ENCODE measurements at places on chromosomes 1 and 21.

- DNase-seq = no peak
Observed at GRCh38 chr1:30807318-30808066, 49.9 kb upstream of the LAPTM5 start.

DNA sequence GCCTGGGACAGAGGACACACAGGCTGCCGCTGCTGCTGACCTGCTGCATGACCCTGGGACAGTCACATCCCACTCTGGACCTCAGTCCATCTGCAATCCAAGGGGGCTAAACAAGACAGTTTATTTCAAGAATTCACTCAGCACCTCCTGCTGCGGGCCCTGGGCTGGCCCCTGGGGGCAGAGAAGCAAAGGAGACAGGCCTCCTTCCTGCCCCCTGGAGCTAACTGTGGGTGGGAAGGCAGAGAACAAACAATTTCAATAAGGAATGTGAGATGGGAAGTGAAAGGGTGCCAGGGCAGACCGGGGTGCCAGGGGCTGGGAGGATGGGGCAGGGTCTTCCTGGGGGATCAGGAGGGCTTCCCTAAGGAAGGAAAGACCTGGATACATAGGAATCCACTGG lies 60.0 kb downstream of the TAS1R2 start:
- DNase-seq = no peak

GRCh38 chr21:45376459-45377324 lies 28.3 kb upstream of the COL18A1 start:
- DNase-seq = no peak

DNA sequence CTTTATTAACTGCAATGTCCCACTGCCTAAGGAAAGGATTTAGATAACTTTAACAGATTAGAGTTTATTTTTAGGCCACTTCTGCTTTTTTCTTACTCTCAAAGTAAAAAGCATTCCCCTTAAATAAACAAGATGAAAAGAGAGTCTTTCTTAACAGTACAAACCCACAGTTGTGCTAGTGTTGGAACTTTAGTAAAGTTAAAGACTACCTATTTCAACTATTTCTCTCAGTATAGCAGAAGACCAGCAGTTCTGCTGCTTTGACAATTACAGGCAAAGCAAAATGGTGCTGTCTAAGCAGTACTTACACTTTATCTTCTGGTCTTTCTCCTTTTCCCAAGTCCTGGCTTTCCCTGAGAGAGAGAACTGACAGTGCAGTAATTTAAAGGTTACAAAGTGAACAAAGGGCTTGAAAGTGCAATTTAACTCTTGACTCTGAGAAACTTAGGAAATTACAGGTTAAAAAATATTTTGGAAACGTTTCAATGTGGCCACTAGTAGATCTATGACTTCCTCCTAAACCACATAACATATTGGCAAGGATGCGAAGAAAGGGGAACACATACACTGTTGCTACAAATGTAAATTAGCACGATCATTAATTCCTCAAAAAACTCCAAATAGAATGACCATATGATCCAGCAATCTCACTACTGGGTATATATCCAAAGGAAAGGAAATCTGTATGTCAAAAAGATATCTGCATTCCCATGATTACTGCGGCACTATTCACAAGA lies 135.4 kb upstream of the POGK start:
- no peak for DNase-seq

DNA sequence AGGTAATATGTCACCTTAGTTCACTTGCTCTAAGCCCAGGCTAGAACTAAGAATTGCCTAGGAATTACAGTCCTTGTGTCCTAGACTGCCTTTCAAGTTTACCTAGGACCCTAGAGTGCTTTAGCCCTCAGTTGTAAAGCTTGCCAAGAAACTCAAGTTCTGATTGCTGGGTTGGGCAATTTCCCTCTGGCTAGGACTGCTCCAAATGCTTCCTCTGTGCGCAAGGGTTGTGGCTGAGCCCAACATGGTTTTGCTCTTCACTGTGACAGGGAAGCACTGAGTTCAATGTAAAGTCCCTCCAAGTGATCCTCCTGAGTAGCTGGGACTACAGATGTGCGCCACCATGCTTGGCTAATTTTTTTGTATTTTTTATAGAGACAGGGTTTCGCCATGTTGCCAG lies 102.3 kb upstream of the NEK7 start:
- no peak for DNase-seq

DNA sequence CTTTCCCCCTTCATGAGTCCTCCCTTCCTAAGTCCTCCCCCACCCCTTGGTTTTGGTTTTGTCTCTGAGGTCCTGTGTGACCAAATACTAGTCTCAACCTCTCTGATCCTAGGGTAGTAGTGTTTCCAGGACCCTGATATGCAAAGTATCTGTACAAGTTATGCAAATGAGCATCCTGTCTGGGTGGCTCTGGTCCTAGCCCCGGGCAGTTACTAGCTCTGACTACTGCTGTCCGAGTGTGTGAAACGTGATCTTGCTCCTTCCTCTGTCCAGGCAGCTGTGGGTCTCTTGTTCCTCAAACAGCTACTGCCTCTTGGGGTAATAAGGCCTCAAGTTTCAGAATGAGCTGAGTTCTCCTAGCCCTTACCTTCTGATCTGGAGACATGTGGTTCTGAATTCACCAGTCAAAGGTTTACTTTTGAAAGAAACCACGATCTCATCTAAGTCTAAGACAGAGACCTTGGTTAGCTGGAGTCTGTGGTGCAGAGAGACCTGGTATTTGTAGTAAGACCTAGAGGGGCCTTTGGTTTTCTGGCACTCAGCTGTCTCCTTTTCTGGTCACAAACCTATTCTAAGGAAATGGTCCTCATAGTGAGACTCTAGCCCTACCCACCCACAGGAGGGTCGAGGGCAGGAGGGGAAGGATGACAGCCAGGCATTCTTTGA lies 31.0 kb upstream of the IL19 start:
- peak; percentile 34 for DNase-seq

GRCh38 chr1:109198043-109198695 lies 15.5 kb upstream of the SARS1 start:
- DNase-seq = no peak

DNA sequence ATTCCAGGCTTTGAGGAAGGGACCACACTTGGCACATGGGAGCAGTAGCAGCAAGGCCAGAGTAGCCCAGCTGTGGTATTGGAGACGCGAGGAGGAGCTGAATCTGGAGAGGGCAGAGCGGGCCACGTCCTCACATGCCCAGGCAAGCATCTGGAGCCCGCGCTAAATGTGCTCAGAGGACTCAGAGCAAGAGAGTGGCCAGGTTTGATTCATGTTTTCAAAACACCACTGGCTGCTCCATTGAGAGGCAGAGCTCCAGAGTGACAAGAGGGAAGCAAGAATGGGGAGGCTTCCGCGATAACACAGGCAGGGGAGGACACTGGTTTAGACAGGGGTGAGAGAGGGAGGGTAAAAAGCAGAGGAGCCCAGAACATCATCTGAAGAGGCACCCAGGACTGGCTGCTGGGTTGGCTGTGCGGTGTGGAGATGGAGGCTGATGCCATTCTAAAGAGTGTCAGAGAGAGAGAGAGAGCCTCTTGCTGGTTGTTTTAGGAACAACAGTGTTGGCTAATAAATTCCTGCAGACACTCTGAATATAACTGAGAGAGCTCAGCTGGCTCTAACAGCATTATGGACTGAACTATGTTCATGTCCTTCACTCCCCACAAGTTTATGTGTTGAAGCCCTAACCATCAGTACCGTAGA lies 32.3 kb downstream of the RCAN1 start:
- peak; percentile 9 for DNase-seq

GRCh38 chr1:19273106-19273843 lies 15.3 kb downstream of the AKR7A3 start:
- no peak for DNase-seq

DNA sequence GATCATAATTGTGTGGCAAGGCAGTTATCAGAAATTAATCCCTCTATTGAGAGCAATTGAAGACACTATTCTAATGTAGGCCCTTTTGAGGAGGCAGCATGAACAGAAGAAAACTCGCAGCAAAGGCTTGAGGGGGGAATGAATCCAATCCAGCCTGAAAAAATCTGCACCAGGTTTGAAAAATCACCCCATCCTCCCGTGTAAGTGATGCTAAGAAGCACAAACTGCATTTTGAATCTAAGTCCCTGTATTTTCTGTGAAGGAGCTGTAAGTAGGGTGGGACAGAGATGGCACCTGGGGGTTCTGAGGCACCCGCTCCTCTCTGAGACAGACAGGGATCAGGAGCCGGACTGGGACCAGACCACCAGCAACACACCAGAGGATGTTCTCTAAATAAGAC lies at the start of gene CRB1:
TSS of gene CRB1 (plus strand) at position 241 of the 400 bp plus-strand sequence. CDS start 161 bp downstream, outside the sequence.
- DNase-seq = no peak

DNA sequence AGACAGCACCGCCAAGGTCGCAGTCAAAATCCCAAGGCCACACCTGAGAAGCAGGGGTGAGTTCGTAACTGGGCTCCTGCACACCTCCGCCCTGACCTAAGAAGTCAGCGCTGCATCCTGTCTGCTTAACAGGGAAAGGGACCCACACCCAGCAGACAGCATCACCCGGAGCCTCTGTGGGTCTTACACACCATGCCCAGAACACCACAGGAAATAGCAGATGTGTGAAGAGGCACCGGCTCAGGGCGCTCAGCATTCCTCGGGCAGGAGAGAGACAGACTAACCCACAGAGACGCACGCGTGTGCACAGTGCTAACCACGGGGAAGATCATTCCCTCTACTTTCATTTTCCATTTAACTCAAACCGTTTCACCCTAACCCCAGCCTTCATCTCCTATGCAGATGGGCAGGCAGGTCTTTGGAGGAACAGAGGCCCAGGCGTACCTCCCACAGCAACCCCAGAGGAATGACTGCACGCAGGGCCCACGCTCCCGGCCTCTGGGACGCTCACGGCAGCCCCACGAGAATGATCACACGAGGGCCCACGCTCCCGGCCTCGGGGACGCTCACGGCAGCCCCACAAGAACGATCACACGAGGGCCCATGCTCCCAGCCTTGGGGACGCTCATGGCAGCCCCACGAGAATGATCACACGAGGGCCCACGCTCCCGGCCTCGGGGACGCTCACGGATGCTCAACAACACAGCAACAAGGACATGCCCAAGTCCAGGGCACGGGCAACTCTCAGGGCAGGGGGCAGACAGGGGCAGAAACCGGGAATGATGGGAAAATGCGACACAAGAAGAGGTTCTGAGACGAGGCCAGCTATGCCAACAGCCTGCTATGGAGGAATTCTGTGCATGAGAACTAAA lies 20.9 kb downstream of the POFUT2 start:
- DNase-seq = peak; percentile 50

GRCh38 chr1:172421974-172422604 lies 1.6 kb downstream of the C1orf105 start:
- DNase-seq = no peak

- DNase-seq = no peak
Observed at GRCh38 chr1:180815188-180815587, 97.5 kb upstream of the KIAA1614 start.

DNA sequence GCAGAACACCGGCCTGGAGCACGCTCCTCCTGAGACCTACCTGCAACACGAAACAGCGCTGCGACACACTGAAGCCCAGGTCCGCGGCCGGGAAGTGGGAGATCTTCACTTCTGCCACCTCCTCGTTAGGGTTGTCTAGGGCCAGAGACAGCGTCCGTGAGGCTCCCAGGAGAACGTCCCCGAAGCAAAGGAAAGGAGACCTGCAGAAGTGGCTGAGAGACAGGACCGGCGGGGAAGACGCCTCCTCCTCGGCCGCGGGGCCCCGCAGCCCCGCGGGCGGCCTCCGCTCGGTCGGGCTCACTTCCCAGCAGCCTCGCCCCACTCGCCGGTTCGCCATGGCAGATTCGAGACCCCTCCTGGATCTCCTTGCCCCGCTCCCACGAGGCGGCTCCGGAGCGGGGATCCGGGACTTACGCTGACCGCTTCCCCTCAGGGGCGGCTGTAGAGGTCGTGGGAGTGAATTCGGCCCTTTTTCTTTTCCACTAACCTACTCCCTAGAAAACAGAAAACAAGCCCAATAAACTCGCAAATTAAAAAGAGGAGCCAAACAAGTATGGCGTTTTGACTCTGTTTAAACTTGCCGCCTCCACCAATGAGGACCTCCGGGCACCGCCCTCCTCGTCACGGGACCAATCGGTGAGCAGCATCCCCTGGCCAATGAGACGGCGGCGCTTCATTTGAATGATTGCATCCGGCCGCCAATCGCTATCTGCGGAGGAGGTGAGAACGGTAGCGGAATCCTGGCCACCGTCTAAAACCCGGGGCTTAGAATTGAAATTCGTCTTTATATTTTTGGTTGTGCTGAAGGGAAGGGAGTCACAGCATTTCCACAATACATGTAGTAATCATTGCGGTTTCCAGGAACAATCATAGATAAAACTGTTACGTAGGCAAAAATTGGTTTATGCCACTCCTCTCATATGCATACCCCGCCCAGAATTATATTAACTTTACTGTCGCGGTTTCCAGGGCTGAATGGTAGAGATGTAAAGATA lies at the start of gene ASPM:
TSS of gene ASPM (minus strand) at position 569 of the 995 bp plus-strand sequence. CDS start at position 337, 232 bp downstream.
- DNase-seq = peak; percentile 94

GRCh38 chr1:154683820-154684219 lies 75.8 kb upstream of the ADAR start:
- DNase-seq = no peak

DNA sequence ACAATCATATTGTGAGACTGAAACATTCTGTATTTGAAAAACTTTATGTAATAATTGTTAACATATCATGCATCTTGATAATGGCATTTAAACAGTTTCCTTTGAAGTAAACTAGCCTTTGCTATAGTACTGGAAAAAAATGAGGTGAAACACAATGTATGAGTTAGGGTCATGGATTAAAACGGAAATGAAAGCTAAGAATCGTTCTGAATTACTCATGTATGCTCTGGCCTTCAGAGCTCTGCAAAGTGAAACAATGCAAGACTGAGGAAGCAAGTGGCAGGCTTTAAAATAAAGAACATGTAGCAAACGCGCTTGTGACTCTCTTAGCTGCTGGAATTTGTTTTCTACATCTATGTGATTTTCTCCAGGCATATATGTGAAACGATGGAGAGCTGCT lies 317.1 kb downstream of the DPYD start:
- no peak for DNase-seq

DNA sequence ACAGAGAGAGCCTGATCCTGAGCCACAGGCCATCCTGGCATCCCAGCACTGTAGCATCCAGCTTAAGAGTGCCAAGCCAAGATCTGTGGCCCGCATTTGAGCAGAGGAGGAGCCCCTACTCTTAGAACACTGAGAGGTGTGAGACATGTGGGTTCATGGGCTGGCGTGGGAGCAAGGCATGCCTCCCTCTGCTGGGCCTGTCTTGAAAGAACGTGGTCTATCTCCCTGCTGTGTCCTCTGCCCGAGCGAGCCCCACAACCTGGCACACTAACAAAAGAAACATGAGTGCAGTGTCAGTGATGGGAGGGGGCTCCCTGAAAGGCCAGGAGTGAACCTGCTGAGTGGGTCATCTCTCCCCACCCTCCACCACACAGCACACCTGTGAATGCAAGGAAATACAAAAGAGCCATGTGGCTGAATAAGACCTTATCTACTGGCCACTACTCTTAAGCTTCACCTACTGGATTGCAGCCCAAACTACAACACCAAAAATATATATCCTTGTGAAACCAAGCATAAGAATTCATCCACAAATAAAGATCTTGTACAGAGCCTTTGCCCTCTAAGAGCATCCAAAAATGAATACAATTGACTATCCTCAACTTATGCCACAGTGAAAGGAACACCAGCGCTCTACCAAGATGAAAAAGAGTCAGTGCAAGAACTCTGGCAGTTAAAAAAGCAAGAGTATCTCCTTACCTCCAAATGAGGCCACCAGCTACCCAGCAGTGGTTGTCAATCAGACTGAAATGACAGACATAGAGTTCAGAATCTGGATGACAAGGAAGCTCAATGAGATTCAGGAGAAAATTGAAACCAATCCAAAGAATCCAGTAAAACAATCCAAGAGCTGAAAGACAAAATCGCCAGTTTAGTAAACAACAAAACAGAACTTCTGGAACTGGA lies 259.4 kb upstream of the DAB1 start:
- DNase-seq = no peak

GRCh38 chr21:34243562-34243961 lies 120.2 kb upstream of the KCNE2 start:
- DNase-seq = peak; percentile 17

- DNase-seq = no peak
Observed at GRCh38 chr1:162324396-162324795, 52.3 kb downstream of the SPATA46 start.

Measured in CD4-positive, alpha-beta T cell treated with Interferon gamma for 1 hour (primary cell).